GM12892 (cell line): ENCODE measurements at places on chromosomes 1 and 21.

DNA sequence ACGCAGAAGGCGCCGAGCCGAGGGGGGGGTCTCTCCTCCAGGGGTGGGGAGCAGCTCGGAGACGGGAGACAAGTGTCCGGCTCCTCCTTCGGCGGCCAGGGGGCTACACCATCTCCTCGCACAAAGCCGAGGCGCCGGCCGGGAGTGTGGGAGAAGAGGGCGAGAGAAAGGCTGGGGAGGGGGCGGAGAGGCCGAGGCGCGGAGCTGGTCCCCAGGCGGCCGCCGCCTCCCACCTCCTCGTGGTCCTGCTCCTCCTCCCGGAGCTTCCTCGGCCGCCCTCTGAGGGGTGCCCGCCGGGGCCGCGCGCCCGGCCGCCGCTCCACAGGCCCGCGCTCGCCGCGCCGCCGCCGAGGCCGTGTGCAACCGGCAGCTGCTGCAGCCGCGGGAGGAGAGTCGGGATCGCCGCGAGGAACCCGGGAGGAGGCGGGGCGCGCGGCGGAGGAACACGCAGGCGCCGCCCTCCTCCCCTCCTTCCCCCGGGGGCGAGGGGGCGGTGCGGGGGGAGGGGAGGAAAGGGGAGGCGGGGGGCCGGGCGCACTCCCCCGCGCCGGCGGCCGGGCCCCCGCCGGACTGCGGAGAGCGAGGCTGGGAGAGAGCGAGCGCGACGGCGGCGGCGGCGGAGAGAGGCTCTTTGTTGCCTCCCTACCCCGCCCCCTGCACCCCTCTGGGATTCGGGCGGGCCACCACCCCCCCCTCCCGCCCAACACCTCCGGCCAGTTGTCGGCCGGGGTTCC, at the start of gene ENAH:
Gene ENAH (minus strand): TSS at position 395 of the 734 bp plus-strand sequence. CDS start 433 bp downstream, outside the sequence.
- peak; percentile 39 for DNase-seq

DNA sequence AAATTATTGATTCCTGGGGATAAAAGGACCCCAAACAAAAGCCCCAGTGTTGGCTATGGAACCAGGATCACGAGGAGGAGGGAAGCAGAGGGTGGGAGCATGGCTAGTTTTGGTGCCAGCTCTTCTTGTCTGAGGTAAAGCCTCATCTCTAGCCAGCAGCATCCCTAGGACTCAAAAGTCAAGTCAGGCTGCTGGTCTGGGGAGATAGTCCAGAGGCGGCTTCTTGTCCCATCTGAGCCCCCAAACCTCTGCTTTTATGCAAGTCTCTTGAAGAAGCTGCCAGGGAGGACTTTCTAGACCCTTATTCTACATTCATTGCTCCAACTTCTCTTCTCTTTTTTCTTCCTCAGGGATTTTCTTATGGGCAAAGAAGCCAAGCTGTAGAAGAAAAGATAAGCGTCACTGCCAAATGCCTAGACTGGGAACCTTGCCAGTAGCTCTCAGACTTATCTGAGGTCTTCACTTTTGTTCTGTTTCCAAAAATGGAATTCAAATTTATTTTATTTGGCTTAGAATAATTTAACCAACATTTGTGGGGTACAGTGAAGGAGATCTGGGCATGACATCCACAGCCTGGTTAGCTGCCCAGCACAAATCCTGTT, 6.9 kb upstream of the ANKRD35 start:
- DNase-seq: no peak

- peak; percentile 31 for DNase-seq
Observed at GRCh38 chr1:175600721-175601440, 142.5 kb downstream of the TNR start.

GRCh38 chr1:62438163-62438562, 1.3 kb downstream of the USP1 start:
- DNase-seq: no peak

- DNase-seq: no peak
Observed at GRCh38 chr1:6002714-6003501, 10.7 kb upstream of the NPHP4 start.

GRCh38 chr1:183891158-183891856, 86.4 kb downstream of the RGL1 start:
- no peak for DNase-seq

DNA sequence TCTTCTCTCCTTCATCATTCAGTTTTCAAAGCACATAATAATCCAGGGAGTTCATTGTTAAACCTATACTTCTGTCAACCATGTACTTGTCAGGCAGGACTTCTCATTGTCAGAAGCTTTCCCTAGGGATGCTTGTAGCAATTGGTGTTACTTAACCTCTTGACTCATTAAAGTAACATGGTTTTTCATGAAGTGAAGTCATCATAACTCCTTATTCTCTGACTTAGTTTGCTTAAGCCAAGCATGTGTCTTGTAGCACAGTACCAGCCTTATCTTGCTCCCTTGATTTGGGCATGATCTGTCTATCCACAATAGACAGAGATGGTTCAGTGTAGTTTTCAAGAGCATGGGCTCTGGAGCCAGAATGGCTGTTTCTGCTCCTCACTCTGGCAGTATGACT, 45.3 kb downstream of the LRIG2 start:
- DNase-seq: no peak

DNA sequence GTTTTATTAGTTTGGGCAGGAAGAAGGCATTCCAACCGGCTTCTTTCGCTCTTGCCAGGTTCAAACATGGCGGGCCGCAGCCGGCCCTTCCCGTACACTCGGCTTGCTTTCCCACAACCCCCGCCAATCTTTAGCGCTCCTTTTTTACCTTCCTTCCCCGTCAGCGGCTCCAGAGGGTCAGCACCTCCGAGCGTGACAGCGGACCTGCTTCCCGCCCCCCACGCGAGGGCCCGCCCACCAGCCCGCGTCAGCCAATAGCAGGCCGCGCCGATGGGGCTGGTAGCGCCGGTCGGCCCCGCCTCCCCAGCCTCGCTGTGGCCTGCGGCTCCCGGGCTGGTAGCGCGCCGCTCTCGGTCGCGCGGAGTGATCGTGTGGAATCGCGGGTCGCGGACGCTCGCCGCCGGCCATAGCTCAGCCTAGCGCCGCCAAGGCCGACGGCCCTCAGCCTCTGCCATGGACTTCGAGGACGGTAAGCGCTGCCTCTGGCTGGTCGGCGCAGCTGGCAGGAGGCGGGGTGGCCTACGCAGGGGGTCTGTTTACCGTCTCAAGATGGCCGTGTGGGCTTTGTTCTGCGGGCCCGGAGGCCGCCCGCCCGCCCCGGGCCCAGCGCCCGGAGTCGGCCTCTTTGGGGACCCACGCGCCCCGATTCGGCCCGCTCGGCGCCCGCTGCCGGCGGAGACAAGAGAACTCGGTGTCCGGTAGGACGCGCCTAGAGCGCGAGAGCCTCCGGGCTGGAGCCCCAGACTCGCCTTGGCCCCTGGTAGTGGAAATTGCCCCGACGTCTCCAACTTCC, at the start of gene ZNF326:
Gene ZNF326 (plus strand): TSS at position 306 of the 793 bp plus-strand sequence. CDS start 148 bp downstream, at position 454.
- peak; percentile 96 for DNase-seq

- DNase-seq: no peak
Observed at GRCh38 chr21:44552681-44553080, 1.4 kb upstream of the KRTAP10-2 start.

- no peak for DNase-seq
Observed at GRCh38 chr1:56258371-56258770, 321.0 kb downstream of the PLPP3 start.

GRCh38 chr1:232751393-232752140, 53.6 kb upstream of the MAP10 start:
- DNase-seq: no peak

- DNase-seq: peak; percentile 76
Observed at GRCh38 chr1:9129266-9130041, 552 bp upstream of the GPR157 start.

DNA sequence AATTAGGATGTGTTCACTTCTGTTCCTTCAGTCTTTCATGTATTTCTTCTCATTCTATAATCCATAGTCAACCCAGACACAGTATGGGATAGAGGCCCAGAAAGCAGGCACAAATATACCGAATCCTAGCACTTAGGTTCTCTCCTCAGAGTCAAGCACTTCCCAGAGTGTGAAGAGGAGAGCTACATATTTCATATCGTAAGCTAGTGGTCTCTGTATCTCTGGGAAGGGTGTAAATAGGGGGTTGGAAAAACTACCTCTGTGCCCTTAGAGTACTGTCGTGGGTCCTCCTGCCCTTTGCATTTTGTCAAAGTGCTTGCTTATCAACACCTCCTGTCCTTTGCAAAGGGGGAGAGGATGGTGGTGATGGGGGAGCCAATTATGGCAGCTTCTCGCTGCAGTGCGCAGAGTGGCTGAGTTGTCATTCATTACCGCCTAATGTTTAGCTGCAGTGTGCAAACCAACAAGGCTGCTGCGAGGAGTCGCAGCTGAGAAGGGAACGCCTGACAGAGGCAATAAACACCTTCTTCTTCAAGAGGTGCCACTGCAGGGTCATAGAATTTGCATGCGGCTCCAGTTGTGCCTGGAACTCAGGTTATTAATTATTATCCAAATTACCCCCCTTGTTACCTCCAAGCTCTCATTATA, 182.7 kb downstream of the NUF2 start:
- no peak for DNase-seq

- no peak for DNase-seq
Observed at GRCh38 chr1:107135463-107135862, 5.4 kb upstream of the NTNG1 start.

DNA sequence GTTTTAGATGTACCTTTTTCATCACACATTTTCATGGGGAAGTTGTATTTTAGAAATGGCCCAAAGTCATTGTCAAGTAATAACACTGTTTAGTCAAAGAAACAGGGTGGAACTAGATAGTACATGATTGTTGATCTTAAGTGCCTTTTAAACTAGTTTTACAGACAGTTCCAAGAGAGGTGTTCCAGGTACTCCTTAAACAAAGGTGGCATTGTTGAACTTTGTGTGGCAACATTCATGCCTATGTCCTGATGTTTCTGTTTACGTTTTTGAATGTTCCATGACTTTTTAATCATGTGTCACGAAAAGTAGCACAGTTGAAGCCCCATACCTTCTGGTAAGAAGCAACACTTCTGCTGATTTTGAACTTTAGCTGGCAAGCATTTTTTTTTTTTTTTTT, 9.1 kb upstream of the SH3D21 start:
- no peak for DNase-seq

DNA sequence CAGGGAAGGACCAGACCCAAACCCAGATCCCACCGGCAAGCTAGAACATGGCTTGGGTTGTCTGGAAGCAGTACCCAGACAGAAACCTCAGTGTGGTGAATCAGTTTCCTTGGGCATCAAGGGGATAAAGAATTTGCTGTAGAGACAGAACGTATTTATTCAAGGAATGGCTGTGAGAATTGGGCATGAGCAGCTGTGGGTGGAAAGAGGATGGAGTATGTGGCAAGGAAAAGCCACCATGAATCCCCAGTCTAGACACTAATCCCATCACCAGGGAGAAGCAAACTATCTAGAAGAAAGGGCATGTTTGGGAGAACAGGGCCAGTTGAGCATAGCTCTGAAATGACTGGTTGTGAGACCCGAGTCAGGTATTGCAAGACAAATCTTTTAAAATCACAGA, 109.2 kb downstream of the TOMM20 start:
- DNase-seq: no peak

DNA sequence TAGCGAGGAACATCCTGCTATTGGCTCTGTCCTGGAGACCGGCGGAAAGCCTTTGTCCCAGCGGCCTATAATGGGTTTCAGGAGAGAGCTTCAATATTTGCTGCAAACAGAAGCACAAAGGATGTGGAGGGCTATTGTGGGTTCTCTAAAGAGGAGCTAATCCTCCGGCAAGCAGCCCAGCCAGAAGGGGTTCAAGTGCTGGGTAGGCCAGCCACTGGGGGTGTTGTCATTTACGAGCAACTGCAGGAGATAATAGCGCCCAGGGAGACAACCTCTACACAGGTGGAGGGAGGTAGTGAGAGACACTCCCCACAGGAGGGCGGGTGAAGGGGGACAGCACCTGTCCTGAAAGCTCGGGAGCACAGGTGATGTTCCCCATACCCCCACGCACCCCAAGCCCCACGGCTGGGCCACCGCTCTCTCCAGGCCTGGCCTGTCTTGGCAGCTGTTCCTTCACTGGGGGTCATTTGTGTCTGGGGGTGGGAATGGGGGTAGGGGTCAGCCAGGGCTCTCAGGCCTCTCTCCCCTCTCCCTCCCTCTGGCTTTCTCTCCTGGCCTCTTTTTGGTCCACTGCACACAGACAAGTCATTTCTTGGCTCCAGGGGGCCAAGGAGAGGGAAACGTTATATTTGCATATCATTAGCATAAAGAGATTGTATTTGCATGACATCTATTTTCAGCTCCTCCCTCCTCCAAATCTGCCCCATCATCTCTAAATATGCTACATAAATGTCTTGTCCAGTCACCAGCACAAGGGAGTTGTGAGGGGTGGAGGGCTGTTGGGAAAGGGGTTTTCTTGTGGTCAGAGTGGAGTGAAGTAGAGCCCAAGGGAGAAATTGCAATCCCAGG, 22.0 kb upstream of the SLC26A9 start:
- DNase-seq: no peak

DNA sequence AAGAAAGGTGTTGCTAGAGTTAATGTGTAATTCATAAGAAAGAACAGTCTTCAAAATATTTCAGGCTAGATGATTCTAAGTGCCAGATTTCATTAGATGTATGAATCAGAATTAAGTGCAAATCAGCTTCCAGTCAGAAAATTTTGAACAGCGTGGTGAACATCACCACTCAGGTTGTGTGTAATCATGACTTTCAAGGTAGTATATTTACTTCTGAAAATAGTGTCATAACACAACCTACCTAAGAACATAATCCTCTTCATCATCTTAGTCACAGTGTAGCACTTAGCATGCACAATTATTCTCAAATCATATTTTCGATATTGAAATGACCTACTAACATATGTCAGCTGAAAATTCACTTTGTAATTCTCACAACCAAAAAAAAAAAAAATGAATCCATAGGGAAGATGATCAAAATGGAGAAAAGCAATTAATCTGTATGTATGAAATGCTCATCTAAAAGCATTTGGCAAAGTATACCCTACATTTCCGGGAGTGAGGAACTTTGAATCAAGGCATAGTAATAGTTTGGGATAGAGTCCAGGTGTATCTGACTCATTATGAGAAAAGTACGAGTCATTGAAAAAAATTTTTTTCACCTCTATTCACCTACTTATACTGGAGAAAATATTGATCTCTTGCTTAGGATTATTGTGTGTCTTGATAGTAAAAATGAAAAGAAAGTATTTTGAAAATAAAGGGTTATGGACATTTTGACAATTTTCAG, 221.8 kb upstream of the CHRM3 start:
- no peak for DNase-seq

DNA sequence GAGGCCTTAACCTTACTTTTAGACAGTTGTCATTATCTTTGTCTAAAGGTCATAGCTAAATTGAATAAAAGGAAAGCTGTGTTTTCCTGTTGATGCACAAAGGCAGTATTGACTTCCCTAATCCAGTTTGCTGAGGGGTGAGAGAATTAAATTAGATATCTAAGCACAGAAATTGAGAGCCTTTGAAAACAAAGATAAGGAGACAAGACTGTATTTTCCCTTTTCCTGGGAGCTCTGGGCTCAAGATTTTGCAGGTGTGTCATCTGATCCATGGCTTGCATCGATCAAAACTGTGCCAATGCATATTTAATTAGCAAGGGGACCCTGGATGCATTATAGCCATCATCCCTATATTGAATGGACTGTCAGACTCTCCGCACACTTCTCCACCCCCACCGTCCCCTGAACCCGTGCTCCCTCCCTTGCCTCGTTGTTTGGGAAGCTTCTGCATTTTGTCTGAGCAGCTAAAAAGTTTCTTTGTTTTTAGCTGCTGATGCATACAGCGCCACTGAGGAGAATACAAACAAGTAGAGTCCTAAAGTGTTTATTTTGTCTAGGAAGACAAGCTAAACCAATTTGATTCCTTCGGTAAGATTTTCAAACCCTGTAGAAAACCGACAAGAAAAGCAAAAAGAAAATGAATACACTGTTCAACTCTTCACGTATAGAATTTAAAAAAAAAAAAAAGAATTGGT, 186.3 kb downstream of the NFIA start:
- DNase-seq: no peak

GRCh38 chr1:55399346-55399745, 184.2 kb upstream of the USP24 start:
- no peak for DNase-seq

- DNase-seq: no peak
Observed at GRCh38 chr1:242008826-242009495, 10.1 kb upstream of the MAP1LC3C start.
